D721Med (cell line): ENCODE measurements at places on chromosomes 3 and 15.
A peak's percentile ranks its signal among the peaks of the same experiment; 100 is the strongest.

GRCh38 chr3:151156618-151157216 is 46.3 kb downstream of the GPR171 start:
- peak; percentile 16 for DNase-seq

GRCh38 chr15:32908135-32908801 is 190.5 kb downstream of the GREM1 start:
- no peak for DNase-seq

DNA sequence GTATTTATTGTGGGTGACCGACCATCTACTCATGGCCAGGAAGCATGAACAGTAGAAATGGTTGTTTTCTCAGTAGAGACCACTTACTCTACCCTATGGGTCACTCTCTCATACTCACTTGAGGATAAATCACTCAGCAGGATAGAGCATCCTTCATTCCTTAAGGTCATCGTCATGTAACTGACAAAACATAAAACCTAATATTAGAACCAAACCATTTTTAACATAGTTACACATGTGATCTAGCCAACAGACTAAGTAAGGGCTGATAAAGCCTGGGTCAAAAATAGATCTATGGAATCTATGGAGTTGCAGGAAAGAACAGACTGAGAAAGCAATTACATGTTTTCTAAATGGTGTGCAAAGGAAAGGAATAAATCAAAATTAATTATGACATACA is 769.1 kb downstream of the NTRK3 start:
- no peak for DNase-seq

DNA sequence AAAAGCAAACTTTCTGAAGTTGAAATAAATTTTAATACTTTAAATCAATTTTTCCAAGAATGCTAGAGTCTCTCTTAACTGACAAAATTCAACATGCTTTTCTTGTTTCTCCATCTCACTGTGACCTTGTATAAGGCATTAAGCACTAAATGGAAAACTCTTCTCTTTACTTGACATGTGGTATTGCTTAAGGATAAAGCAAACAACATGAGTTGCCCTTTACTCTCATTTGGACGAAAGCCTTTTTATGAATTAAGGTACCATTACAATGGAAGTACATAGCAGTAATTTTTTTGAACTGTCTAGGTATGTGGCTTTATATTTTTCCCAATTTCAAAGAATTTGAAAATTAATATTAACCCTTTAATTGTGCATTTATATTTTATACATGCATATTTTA is 1.4 kb downstream of the STRIT1 start:
- no peak for DNase-seq

- DNase-seq, result no peak
Measured at GRCh38 chr15:29728418-29728817, 93.8 kb downstream of the TJP1 start.

DNA sequence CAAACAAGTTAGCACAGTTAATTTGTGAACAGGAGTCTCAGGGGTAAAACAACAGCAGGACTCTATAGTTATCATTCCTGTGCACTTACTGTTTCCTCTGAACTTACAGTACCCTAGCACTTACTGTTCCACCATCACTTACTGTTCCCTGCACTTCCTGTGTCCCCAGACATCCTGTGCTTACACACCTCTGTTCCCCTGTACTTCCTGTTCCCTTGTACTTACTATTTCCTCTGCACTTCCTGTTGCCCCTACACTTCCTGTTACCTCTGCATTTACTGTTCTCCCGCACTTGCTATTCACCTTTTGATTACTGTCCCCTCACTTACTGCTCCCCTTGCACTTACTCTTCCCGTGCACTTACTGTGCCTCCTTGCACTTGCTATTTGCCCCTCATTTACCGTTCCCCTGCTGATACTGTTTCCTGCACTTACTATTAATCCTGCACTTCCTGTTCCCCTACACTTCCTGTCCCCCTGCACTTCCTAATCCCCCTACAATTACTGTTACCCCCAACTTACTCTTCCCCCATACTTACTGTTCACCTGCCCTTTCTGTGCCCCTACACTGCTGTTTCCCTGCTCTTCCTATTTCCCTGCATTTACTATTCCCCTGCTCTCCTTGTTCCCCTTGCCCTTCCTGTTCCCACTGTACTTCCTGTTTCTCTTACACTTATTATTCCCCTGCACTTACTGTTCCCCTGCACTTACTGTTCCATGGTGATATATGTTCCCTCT is 30.3 kb downstream of the TPRA1 start:
- no peak for DNase-seq

DNA sequence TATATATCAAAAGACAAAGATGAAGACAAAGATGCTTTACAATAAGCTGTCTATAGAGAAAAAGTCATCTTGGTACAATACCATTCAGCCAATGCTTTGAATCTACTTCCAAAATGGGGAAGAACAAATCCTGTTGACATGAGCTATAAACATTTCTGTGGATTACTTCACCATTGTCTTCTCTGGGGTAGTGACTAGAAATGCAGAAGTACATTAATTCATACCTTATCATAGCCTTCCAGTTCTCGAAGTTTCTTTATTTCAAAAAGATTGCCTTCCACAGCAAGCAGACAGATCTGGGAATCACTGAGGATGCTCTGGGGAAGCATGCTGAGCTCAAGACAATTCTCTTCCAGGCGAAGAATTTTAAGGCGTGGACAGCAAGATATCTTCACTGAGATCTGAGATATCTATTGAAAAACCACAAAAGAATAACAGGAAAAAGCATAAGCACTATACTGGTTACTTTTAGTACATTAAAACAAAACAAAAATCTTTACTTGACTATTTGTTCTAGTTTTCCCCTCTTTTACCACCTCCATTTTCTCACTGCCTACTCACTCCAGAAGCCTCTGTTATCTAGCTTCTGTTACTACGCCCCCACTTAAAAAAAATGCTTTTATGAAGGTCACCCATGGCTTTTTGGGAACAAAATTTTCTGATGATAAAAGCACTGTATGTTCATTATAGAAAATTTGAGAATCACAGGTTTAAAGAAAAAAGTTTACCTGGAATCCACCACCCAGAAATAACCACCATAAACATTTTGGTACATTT is 3.6 kb downstream of the LRRC57 start:
- DNase-seq, result no peak

DNA sequence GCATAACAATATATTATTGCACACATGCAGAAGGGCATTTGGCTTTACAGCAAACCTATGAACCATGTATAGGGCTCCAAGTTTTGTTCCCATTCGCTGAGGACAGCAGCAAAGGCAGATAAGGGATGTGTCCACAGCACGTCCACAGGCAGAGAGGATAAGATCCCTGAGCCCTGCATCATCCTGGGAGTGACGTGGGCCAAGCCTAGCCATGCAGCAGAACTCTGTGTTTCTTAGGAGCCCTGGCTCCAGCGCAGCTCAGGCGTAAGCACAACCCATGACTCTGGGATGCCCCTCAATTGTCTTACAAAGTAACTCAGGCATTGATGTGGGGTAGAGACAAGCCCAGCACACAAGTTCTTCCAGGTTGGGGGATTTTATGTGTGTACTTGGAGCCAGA is 194.3 kb upstream of the CTDSPL start:
- DNase-seq, result no peak

- no peak for DNase-seq
Measured at GRCh38 chr15:62348118-62348517, 183.0 kb upstream of the C2CD4B start.

DNA sequence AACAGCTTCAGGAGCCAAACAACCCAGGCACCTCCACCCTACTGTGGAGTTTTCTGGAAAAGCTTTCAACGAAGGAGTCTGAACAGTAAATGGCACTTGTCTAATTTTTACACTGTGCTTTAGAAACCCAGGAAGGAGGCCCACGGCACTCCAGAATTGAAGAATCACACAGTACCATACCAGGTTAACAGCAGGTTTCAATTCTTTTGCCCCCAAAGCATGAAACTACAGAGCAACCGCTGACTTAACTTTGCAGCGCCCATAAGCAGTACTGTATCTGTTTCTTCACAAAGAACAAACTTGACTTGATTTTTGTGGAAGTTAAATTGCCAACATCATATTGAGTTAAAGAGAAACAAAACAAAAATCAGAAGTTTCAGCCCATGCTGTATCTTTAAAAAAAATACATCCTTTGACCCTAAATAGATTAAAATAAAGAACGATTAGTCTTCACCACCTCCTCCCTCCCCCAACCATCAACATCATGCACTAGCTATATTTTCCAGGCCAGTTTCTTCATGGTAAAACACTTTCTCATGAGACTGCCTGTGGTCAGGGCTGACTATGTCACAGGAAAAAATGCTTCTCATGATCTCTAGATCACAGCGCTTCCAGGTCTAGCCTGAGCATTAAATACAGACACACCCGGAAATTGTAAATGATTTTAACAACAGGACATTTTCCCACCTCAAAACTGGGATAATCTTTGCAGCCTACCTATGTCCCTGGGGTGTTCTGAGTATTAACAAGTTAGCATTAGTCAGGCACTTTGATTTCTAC is 456.3 kb downstream of the FOXP1 start:
- no peak for DNase-seq

GRCh38 chr3:127961963-127962362 is 46.9 kb downstream of the KBTBD12 start:
- no peak for DNase-seq

- no peak for DNase-seq
Measured at GRCh38 chr3:23762214-23762613, 43.5 kb upstream of the UBE2E1 start.

- no peak for DNase-seq
Measured at GRCh38 chr3:45976191-45977091, 19.2 kb downstream of the FYCO1 start.

DNA sequence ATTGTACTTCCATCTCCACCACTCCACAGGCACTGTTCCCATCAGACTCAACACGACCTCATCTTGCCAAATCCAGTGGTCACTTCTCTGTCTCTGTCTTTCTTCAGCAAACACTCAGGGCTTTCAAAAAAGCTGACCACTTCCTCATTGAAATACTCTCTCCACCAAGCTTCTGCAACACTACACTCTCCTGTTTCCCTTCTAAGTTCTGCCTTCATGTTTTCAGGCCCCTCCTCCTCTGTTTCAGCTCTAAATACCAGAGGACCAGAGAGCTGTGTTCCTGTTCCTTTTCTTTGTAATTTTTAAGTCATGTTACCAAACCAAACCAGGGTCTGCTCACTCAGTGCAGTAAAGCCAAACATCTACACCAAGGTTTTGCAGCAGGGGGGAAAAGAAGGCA is 33.8 kb upstream of the ACP3 start:
- no peak for DNase-seq

- DNase-seq, result no peak
Measured at GRCh38 chr3:46013316-46014094, 13.8 kb downstream of the XCR1 start.

- no peak for DNase-seq
Measured at GRCh38 chr15:74272812-74273211, 36.7 kb downstream of the CCDC33 start.

- DNase-seq, result no peak
Measured at GRCh38 chr3:129577925-129578786, 28.3 kb downstream of the PLXND1 start.

DNA sequence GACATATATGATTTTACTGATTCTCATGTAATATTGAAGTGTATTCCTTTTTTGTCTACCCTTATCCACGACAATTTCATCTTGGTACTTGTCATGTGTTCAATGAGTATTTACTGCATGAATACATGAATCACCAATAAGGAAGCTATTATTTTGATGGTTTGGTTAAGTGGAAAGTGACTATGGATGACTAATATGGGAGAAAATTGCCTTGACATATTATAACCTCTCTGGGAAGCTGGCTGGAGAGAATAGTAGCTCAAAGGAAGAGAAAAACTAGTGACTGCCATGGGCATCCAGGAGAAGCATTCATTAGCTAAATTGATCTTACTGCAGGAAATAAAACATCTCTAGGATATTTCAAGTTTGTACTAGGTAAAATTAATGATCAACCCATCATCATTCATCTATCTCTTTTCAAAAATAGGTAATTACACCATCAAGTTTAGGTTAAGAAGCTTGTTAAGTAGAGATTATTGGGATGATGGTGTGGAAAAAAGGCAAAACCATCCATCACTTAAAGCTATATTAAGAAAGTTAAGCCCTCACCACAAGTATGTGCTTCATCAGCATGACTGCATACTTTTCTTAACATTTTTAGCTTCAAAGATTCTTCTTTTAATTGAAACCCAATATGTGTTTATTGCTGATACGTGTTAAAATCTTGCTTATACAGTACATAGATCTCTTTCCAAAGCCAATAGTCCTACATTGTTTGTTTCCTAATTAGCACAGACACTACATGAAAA is 455.2 kb upstream of the ARPP21 start:
- no peak for DNase-seq

DNA sequence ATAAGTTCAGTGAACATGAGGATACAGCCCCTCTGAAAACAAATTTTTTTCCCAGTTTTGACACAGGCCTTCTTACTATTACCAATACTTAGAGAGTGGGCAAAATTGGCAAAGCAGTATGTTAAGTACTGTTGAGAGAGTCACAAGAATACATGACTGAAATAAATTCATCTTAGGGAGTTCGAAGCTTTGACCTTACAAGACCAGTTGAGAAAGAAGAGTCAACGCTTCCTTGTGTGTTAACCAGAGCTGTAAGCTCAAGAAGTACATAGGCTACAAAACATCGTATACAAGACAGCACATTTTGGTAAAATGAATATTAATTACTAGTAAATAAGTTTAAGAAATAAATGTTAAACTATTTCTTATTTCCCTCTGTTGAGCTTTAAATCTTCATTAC is 164.4 kb upstream of the RORA start:
- DNase-seq, result no peak

- no peak for DNase-seq
Measured at GRCh38 chr3:134797741-134798451, 2.8 kb downstream of the EPHB1 start.

DNA sequence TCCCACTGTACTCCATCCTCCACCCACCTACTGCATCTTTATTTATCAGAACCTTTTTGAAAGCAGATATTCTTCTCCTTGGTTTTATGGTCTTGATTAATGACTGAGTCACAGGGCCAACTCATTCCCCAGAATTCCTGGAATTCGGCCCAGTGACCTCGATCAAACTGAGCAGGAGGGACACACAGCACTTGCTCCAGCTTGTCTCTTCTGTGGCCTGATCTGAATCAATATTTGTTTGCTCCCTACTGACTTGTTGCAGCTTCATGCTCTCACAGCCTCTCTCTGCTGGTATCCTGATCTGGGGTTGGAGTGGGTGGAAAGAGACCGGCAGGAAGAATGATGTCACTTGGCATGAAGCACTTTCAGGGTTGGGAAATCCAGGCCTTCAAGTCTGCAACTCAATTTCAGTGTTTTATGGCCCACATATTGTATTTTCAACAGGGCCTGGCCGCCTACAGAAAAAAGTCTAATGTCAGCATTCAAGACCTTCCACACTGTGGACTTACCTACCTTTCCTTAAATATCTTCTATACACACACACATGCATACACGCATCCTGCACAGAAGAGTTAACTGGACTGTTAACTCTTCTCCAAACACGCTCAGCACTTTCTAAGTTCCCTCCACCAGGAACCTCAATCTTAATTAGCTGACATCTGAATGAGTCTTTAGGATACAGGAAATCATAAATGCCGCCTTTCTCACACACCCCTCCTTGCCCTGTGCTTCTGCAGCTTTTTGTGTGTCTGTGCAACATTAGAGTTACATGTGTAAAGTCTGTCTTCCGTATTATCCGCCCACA is 4.6 kb downstream of the ANXA2 start:
- no peak for DNase-seq
